ENCODE measurements at places on chromosomes 2 and 18. TPM values are rescaled to one million over a fixed set of nuclear protein-coding genes. Genes with fewer than 3 reads are reported as not detected.

The CDH19 gene
- 0.41 TPM for total RNA-seq

The MOCOS gene
- 4.8 TPM for total RNA-seq

The CRACDL gene
- total RNA-seq = 2.8 TPM

The LIMS4 gene
- total RNA-seq = 6.4 TPM

The FLACC1 gene
- 1.8 TPM for total RNA-seq

The PARD3B gene
- total RNA-seq = 5.8 TPM

The LIPT1 gene
- total RNA-seq = 6.7 TPM

DNA sequence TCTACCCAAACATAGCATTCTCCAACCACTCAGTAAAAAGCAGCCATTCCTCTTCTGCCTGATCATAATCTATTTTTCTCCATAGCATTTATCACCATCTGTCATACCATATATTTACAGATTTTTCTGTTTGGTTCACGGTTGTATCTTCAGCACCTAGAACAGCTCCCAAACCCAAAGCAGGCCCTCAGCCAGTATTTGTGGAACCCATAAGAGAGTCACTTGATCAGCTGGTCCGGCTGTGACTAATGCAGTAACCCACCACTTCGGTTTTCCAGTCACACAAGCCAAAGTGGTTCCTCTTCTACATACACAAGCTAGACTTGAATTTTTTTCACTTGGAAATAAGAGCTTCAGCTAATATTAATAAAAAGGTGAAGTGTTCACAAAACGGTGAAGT is 511.6 kb upstream of the CELF4 start:
- no peak for DNase-seq

DNA sequence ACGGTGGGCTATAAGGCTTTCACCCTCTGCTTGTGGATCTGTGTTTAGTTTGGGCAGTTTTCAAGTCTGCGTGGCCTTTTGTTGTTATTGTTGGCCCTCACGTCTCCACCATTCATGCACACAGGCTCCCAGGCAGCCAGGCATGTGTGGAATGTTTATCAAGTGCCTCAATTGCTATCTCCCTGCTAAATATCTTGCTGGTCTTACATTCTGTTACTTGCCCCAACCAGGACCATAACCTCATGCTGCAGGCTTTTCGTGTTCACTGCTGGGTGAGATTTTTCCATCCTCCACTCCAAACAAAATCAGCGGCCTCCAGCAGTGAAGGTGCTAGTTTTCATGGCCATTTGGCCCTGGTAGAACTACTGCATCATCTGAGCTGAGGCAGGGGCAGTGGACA is 63.0 kb upstream of the DSC1 start:
- no peak for DNase-seq

DNA sequence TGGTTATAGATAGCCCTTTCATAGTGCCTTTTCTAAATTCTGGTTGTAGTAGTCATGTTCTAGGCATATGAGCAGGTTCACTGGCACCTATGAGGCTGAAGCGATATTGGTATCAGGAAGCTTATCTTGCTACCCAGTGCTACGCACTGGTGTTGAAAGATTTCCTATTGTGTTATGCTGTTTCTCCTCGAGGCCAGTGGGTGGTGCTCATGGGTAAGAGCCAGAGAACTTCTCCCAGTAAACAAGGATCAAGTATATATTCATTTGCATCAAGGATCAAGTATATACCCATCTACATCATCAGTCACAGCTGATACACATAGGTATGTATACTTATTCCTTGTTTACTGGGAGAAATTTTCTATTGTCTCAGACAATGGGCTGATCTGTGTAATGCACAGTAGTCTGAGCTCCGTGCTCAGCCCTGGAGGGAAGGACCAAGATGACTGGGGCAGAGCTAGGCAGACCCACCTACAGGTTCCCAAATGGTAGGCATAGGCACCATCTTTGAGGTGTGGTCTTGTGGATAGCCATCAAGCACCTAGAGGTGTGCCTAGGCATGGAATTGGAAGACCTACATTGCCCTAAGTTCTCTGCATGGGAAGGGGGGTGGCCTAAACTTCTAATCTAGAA is 101.2 kb upstream of the GALNT13 start:
- DNase-seq = no peak

GRCh38 chr2:119063177-119063576 is 95.4 kb downstream of the C1QL2 start:
- no peak for DNase-seq

- DNase-seq = peak; percentile 90
Observed at GRCh38 chr2:68121873-68122679, 35.6 kb upstream of the PNO1 start.

DNA sequence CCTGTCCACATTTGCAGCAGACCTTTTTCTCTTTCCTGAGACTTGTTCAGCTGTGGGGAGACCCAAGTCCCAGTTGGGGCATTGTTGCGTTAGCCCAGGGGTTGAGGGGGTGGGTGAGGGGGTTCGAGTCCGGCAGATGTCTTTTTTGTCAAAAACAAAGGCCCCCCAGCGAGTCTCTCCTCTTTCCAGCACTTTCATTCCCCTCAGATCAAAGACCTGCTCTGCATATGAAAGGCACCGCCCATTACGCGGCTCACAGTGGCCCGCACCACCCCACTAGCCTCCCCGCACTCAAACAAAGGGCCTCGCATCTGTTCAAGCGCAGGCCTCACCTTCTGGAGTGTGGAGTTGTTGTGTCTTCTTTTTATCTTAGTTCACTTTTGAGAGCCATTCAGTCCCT is 25.2 kb downstream of the TRABD2A start:
- DNase-seq = no peak

GRCh38 chr2:15858466-15858865 is 81.9 kb upstream of the MYCN start:
- DNase-seq = no peak

- DNase-seq = no peak
Observed at GRCh38 chr2:69007603-69008002, 5.4 kb upstream of the ANTXR1 start.

- no peak for DNase-seq
Observed at GRCh38 chr2:29273004-29273684, 157.9 kb downstream of the CLIP4 start.

DNA sequence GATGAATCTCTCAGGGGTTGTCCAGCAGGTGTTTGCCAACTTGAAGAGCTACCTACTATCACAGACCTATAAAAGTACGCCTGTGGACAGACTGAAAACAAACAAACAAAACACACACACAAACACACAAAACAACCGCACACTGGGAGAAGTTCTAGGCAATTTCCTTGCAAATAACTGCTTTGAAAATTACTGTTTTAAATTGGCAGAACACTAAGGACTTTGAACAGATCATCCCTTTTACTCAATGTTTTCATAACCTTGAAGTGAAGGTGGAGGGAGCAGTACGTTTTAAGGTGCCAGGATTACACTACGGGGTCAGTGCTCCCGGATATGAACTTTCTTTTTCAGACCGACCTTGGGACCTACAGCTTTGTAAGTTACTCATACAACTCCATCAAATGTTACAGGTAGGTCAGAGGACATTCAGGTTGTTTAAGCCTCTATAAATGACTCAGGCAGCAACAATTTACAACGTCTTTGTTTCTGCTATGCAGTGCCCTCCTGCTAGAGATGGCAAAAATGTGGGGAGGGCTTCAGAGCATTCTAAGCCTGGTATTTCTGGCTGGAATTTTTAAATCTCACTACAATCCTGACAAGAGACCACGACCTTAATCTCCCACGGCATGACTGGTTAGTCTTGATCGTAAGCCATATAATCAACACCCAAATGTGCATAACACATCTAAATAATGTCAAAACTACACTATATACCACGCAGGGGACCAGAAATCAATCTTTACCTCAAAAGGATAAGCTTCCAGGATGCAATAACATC is 1.4 kb upstream of the SLC20A1 start:
- DNase-seq = no peak

DNA sequence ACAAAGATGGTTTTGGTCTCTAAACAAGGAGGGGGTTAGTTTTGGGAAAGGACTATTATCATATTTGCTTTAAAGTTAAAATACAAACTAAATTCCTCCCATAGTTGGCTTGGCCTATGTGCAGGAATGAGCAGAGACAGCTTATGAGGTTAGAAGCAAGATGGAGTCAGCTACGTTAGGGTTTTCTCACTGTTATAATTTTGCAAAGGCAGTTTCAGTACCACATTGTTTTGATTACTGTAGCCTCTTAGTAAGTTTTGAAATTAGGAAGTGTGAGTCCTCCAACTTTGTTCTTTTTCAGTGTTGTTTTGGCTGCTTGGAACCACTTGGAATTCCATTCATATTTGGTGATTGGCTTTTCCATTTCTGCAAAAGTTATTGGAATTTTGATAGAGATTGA is 23.4 kb downstream of the LCLAT1 start:
- no peak for DNase-seq

- no peak for DNase-seq
Observed at GRCh38 chr2:223270548-223270947, 218.6 kb downstream of the KCNE4 start.
